Stimulated activated CD8-positive, alpha-beta memory T cell treated with anti-CD3 and anti-CD28 coated beads, Interleukin-2, amount 100 ng/mL, for 48 hours (primary cell): ENCODE measurements at places on chromosomes 11 and 22.

- DNase-seq: no peak
Measured at GRCh38 chr11:134752964-134753770, 341.1 kb upstream of the B3GAT1 start.

GRCh38 chr22:50314081-50314454 is 6.6 kb upstream of the PLXNB2 start:
- DNase-seq: no peak

DNA sequence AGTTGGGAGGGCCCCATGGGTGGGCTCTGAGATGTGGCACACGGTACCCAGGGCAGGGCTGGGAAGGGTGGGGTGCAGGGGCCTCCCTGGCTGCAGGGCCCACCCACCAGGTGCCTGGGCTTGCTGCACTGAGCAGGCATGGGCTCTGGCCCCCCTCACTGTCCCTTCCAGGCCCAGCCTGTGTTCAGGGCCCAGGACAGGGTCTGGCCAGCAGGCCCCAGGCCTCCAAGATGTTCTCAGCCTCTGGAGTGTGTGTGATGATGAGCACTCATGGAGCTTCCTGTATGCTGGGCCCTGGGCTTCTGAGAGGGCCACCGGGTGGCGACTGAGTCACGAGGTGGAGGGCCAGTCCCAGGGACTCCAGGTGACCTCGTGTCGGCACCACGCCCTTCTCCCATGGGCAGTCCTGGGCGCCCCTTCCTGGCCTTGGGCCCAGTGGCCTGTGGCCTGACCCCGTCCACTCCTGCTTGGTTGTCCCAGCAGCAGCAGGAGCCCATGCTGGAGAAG is 55.9 kb upstream of the CCDC188 start:
- no peak for DNase-seq

GRCh38 chr11:75578977-75579376 is 16.9 kb downstream of the SERPINH1 start:
- DNase-seq: no peak

GRCh38 chr22:18110194-18110953 is at the start of gene TUBA8:
TUBA8 (plus strand) TSS chr22:18110809; CDS start chr22:18110866, 57 bp downstream.
- no peak for DNase-seq

DNA sequence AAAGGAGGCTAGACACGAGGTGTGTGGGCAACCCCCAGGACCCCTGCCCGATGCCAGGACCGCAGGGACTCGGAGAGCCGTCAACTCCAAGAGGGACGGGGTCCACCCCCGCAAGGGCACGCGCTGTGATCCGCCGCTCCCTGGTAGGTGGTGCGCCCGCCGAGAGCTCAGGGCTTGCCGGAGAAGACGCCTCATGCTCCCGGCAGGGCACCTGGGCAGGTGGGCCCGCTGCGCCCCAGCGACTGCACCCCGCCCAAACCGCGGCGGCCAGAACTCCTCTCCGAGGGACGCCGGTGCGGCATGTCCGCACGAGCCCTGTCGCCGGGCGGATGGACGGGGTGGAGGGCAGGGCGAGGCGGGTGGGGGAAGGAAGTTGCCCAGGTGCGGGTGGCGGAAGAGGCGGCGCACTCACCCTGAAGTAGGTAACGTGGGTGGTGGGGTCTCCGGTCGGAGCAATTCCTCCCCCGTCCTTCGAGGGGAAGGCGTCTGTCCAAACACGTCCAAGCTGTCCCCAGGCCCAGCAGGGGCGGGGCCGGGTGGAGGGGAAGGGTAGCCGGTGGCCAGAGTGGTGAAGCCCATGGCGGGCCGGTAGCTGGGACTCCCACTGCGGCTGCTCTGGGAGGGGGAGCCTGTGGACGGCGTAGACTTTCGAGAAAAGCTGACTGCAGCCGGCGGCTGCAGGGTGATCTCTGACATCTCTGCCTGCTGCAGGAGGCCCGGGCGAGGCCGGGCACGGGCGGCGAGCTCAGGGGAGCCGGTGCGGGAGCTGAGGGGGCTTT is 37.2 kb downstream of the IGSF9B start:
- DNase-seq: no peak

DNA sequence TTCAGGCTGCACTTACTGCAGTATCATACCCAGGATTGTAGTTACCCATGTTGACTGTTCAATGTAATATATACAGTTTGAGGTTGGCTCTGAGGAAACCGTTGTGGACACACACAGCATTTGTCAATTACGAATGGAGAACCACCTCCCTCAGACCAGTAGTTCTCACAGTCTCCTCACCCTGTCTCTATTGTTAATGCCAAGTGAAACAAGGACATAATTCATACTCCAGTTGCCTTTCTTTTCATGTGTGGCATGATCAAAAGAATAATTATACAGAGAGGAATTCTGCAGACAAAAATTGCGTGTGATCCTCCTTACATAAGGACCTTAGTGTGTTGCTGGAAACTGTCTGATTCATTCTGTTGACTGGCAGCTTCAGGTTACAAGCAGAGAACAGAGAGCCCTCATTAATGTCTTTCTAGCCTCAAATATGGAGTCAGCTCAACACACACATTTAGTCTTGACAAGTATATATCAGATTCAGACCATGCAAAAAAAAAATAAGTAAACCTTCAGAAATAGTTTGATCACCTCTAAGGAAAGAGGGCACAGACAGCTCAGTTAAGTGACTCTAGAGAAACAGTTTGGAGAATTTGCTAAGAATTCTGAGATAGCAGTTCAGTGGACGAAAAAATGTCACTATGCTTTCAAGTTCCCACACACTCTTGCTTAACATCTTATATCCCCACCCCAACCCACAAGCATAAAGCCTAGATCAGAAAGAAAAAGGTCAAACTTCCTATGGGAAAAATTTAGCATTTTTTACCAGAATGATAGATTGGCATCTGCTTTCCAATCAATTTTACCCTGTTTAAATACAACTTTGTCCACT is 96.1 kb downstream of the MAML2 start:
- DNase-seq: no peak
